ENCODE measurements at places on chromosomes 5 and 9.

- DNase-seq: no peak
These were observed 404.0 kb upstream of the FAM174A start for GRCh38 chr5:100131161-100131560.

DNA sequence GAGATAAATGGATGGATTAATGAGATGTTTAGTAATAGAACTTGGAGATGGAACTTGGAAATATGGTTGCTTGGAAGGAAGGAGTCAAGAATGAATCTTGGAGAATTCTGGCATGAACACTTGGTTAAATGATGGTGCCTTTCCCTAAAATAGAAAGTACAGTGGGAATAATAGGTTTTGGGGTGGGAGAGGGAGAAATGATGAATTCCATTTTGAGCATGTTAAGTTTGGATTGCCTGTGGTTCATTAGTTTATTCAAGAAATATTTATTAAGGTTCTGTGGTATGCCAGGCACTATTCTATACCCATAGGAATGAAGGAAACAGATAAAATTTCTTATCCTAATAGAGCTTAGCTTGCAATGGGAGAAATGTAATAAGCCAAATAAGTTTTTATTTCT, 58.4 kb downstream of the PBX3 start:
- no peak for DNase-seq

DNA sequence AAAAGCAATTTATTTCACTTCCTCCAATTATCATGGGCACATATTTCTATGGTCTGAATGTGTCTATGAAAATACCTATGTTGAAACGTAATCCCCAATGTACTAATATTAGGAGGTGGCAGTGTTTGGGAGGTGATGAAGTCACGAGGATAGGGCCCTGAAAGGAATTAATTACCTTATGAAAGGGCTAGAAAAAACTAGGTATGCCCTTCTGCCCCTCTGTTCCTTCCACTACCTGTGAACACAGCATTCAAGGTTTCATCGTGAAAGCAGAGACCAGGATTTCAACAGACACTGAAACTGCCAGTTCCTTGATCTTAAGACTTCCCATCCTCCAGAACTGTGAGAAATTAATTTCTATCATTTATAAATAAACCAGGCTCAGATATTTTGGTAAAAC, 1037.1 kb upstream of the C9orf72 start:
- no peak for DNase-seq

GRCh38 chr9:84990416-84990815, 320.9 kb downstream of the NTRK2 start:
- DNase-seq: no peak

GRCh38 chr5:53089481-53089991, 20.0 kb downstream of the MOCS2 start:
- DNase-seq: no peak

DNA sequence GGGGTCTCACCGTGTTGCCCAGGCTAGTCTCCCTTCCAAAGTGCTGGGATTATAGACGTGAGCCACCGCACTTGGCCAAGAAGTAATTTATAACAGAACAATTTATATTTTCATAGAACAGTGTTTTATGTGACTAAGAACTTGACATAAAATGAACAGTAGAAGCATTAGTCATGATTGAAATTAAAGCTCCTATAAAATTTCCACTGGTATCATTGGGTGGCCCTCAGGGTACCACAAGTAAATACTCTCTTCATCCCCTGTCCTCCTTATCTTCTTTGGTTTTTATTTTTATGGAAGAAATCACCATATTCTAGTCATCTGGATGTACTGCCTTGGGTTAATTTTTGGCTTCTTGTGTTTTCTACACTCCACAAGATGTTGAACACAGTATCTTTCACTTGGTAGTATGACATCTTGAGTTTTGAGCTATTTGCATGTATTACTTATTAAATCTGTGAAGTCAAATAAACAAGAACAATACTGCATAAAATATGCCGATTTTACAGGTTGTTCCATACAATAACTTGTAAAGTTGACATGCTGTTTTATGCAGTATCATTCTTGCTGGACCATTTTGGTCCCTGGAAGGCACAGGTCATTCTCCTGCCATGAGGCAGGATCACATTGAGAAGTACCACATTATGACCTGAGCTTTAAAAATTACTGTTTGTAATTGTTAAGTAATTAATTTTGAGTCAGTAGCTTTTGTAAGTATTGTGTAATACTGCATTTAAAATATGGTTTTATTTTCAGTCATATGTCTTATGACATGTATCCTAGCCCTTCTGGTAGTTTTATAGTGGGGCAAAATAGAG, 24.4 kb downstream of the LMNB1 start:
- DNase-seq: no peak

DNA sequence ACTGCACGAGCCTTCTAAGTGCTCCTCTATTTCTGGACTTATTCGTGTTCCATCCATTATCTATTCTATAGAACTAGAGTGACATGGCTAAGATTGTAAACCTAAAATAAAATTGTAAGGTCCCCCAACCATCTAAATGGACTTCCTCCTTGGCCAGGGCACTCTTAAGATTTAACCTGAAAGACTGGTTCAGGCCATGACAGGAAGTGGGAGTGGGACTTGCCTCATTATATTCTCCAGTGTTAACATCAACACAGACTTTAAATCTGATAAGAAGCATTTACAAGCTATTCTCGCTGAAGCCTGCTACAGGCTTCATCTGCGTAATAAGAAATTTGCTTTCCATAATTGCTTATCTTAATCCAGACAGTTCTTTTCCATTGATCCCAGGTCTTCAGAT, 117.0 kb downstream of the SSBP2 start:
- DNase-seq: peak; percentile 2

GRCh38 chr5:133869519-133870335, 98.7 kb downstream of the C5orf15 start:
- DNase-seq: no peak

GRCh38 chr5:82924226-82925060, 152.8 kb downstream of the TMEM167A start:
- DNase-seq: no peak

- no peak for DNase-seq
These were observed 148.3 kb downstream of the RPS23 start for GRCh38 chr5:82129723-82130285.

DNA sequence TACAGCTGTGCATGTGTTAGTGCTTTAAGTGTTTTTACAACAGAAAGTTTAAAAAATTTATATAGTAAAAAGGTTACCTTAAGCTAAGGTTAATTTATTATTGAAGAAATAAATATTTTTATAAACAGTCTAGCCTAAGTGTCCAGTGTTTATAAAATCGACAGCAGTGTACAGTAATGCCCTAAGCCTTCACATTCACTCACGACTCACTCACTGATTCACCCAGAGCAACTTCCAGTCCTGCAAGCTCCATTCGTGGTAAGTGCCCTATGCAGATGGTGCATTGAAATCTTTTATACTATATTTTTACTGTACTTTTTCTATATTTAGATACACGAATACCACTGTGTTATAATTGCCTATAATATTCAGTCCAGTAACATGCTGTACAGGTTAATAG, 159.1 kb downstream of the ROR2 start:
- no peak for DNase-seq

GRCh38 chr5:15573590-15573989, 73.6 kb downstream of the FBXL7 start:
- DNase-seq: no peak

DNA sequence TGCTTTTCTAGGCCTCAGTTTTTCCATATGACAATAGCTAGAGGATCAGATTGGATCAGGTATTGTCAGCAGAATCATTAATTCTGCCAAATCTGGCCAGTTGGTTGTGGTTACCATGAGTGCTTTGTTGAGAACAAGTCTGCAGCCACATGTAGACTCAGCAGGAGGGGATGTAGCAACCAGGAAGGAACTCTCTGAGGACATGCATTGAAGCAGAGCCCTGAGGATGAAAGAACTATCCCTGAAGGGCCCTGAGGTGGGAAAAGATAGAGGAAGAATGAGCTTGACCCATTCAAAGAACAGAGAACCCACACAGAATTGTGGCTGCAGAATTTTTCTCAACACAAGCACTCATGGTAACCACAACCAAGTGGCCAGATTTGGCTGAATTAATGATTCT, 60.1 kb upstream of the AFAP1L1 start:
- no peak for DNase-seq

- peak; percentile 60 for DNase-seq
These were observed 46.3 kb upstream of the TNFSF15 start for GRCh38 chr9:114852050-114852594.

GRCh38 chr5:179344431-179345182, 654 bp downstream of the ADAMTS2 start:
- DNase-seq: no peak

DNA sequence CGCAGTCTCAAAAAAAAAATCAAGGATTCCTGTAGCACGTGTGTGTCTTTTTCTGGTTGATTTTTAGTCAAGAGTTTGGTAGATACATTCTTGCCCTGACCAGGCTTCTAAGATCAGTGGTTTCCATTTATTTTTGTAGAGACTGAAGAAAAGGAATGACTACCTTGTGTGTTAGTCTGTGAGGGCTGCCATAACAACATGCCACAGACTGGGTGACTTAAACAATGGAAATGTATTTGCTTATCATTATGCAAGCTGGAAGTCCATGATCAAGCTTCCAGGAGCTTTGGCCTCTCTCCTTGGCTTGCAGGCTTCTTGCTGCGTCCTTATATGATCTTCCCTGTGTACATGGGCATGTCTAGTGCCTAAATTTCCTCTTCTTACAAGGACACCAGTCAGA, 127.0 kb downstream of the CCDC192 start:
- no peak for DNase-seq

DNA sequence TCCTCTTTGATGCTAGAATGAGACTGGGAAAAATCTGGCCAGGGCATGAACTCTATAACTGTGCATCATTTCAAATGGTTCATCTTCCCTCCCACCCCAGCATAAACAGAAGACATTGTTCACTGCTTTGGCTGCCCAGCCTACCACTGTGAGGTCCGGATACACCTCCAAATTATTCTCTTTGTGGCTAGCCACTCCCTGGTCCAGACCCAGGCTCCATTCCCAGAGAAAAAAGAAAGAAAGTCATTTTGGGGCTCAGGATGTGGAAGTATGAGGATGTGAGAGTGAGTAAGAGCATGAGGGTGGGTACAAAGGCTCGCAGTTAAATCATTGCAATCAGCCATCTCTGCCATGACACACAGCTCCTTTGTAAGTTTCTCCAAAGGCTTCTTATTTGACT, 559.2 kb downstream of the PSAT1 start:
- DNase-seq: no peak

DNA sequence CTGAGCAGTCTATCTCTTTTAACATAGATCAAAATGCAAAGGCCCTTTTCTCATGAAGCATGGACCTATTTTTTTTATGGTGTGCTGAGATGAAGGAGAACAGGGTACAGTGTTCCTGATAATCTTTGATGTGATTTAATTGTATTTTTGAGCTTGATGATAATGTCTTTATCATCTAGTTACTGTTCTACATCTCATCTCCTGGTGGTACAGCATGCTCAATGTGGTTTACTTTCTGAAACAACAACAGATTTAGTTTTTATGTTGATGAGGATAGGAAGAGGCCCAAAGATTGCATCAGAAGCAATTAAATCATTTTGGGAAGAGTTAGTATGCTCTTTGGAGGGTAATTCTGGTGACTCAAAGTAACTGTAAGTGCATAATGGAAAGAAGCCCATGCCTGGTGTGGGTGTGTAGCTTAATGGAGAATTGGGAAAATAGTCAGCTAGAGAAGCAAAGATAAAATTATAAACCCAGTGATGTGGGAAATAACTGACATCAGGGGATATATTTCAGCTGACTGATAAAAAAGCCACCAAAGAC, 123.0 kb upstream of the KCNN2 start:
- DNase-seq: no peak

GRCh38 chr9:19788614-19789271, at the start of gene SLC24A2:
SLC24A2 (minus strand) TSS chr9:19789037.
- no peak for DNase-seq

DNA sequence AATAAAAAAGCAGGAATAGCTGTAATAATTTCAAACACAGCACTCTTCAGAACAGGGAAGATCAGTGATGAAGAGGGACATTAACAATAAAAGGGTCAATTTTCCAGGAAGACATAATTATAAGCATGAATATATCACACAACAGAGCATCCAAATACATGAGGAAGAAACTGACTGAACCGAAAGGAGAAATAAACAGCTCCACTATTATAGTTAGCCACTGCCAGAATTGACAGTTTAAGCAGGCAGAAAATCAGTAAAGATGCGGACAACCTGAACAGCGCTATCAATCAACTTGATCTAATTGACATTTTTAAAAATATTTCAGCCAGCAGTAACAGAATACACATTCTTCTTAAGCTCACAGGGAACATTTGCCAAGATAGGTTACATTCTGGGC, 89.1 kb downstream of the MED10 start:
- DNase-seq: no peak

DNA sequence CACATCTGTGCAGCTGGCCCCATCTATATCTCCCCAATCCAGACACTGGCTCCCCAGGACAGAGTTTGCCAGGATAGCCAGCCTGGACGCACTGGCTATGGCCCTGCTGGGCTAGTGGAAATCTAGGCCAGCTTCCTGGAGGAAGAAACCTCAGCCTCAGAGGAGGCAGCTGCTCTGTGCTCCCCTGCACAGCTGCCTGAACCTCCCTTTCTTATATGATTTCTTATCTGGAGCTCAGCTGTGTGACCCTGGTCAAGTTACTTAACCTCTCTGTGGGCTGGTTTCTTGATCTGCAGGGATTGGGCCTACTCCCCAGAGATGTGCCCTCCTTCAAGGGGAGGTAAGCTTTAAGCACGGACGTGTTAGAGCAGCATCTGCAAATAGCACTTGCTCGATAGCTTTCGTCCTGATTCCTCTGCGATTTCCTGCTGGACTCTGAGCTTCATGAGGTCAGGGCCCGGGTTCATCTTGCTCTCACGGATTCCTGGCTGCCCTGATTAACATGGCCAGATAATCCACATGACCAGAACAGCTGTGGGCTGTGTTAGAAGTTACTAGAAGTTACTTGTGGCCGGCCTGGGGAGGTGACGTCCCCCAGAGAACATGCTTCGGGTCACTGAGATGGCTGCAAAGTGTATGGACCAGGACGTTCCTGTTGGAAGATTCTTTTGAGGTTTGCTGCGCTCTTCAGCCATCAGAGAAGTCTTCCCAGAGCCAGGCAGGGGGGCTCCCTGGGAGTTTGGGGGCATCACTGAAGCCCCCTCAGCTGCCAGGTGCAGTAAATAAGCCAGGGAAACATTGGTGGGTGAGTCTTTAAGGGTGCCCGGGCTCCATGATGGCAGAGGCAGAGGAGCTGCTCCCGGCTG, 14.5 kb downstream of the C9orf50 start:
- no peak for DNase-seq

DNA sequence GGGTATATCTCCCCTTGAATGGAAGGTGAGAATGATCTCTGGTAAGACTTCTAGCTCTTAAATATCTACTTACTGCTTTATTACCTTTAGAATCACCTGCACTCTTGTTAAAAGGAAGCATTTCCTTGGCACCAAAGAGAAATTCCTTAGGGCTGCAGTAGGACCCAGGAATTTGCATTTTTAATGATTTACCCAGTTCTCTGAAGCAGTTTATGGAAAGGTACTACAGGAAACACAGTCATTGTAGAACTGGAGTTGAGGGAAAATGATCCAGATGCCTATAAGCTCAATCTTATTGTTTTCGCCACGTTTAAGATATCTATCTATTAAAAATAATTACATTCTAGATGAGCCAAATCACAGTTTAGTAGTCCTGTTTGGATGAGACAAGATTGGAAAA, 9.5 kb upstream of the C9 start:
- DNase-seq: no peak

- no peak for DNase-seq
These were observed 301.2 kb downstream of the DTWD2 start for GRCh38 chr5:118687100-118687499.
